NCI-H187 treated with DMSO at 0.1 percent for 48 hours (cell line): ENCODE measurements at places on chromosomes 12 and 14.

GRCh38 chr14:37150414-37150813, 22.0 kb downstream of the SLC25A21 start:
- DNase-seq = peak; percentile 46

- DNase-seq = no peak
Measured at GRCh38 chr12:124605883-124606774, 38.7 kb upstream of the NCOR2 start.

DNA sequence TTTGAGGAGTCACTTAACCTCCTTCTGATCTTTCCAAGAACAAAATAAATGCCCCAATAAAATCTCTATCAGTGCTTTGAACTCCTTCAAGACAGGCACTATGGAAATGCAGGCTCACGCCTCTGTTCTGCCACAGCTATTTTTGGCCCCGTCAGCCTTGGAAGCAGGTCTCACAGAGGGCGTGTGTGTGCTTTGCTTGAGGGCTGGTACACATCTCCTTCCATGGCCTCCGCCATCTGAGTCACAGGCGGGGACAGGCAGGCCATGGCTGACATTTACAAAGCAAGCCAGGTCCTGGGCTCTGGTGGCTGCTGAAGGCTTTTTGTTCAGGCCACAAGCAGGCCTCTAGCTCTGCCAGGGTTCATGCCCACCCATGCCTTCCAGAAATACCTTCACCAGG, 16.0 kb downstream of the PRIMA1 start:
- no peak for DNase-seq

DNA sequence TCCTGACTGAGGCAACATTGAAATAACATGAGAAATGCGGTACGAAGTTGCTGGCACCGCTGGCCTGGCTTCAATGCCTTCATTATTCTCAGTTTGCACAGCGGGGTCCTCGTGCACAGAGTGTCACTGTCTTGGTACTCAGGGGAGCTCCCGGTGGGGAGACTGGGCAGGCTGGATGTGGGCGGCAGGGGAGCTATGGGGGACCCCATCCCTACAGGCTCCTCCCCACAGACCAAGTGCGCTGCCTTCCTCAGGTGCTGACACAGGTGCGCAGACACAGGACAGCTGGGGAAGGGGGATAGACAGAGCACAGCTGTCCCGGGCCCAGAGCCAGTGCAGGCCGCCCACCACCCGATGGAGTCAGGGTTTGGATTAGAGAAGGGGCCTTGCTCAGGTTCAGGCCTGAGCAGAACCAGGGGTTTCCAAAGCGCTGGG, 270.1 kb downstream of the ADGRD1 start:
- no peak for DNase-seq

DNA sequence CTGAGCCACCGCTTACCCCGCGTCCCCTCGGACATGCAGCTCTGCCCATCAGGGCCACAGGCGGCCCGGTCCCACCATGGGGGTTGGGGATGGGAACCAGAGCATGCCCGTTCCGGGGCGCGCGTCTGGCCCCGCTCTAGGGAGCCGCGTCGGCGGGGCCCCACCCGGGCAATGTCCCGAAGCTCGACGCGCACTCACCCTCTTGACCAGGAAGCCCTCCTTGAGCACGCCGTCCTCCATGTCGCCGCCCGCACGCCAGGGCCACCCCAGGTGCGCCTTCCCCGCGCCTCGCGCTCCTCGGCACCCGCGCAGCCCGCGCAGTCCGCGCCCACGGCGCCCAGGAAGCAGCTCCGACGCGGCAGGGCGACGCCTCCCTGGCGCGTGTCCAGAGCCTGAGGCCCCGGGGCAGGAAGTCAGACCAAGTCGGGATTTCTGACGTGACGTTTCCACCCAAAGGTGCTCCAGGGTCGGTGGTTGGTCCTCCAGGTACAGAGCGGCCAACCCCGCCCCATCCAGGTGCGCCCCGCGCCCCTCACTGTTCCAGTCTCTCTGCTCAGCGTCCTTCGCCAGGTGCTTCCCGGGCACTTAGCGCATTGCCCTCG, at the start of gene PLEK2:
Gene PLEK2 (minus strand): TSS at position 346 of the 602 bp plus-strand sequence. CDS start 106 bp downstream, at position 240.
- DNase-seq = no peak

- no peak for DNase-seq
Measured at GRCh38 chr14:101564819-101565698, 3.8 kb downstream of the DIO3 start.

GRCh38 chr12:42571327-42572009, 18.1 kb downstream of the PRICKLE1 start:
- no peak for DNase-seq

DNA sequence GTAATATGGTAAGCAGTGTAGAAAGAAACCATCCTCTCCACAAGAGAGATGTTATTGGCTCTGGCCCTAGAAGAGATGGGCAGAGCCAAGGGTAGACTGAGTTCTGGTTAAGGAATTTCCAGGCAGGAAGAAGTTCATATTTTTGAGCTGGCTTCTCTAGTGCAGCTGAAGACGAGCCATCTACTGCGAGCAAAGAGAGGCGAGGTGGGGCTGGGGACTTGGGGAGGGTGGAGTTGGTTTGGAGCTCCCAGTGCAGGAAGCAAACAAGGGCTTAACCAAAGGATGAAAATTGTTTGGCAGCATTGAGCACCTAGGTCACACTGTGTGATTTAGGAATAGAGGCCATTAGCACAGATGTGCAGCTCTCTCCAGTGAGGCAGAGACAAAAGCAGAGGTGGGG, 239.6 kb downstream of the ZFP36L1 start:
- DNase-seq = no peak

DNA sequence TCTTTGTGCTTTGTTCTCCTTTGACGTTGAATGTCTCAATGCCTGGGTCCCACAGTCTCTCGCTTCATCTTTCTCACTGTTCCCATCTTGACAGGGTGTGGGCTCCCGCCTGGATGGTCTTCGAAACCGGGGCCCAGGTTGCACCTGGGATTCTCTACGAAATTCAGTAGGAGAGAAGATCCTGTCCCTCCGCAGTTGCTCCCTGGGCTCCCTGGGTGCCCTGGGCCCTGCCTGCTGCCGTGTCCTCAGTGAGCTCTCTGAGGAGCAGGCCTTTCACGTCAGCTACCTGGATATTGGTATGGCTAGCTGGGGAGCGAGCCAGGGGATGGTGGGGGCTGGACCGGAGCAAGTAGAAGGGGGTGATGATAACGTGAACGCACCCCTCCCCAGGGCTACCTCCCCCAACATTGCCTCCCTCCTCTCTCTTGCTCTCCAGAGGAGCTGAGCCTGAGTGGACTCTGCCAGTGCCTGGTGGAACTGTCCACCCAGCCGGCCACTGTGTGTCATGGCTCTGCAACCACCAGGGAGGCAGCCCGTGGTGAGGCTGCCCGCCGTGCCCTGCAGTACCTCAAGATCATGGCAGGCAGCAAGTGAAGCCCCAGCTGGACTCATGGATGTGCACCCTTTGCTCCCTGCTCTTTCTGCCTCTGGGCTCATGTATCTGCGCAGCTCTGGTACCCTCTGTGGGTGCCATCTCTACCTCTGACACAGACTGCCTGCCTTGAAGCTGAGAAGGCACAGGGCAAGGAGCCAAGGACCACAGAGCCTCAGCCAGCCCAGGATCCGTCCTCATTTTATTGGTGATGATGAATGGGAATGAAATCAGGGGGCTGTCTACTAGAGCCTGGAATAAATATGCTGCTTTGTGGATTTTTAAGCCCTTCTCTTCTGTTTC, 1.5 kb downstream of the NPFF start:
- no peak for DNase-seq

- no peak for DNase-seq
Measured at GRCh38 chr12:124170760-124171159, 124.1 kb upstream of the RFLNA start.

DNA sequence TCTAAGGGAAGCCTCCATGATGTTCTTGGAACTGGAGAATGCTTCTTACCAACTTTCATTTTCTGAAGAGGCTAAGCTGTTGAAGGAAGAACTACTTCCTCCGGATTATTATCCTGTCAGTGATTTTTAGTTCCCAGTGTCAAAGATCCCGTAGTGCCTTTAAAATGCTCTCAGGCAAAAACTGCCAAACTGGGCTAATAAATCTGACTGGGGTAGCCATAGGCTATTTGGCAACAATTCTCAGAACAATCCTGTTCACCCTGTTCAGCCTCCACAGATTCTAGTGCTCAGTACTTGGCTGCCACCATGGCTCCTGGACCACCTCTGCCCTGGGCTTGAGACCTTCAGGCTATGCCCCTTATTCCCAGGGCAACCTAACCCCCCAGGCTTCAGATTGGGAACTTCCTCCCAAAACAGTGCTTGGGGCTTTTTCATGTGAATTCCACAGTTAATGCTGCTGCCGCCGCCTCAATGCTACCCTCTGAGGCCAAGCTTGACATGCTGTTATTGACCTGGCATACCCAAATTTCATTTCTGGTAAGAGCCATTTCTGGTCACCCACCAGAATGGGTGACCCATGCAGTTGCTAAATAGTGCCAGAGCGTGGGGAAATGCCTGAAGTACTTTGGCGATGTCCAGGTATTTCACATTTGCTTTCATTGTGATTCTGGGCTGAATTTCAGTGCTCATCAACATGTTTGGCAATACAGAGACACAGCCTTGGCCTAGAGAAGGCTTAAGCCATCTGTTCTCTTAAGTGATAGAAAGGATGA, 110.0 kb upstream of the ARHGAP5 start:
- no peak for DNase-seq

DNA sequence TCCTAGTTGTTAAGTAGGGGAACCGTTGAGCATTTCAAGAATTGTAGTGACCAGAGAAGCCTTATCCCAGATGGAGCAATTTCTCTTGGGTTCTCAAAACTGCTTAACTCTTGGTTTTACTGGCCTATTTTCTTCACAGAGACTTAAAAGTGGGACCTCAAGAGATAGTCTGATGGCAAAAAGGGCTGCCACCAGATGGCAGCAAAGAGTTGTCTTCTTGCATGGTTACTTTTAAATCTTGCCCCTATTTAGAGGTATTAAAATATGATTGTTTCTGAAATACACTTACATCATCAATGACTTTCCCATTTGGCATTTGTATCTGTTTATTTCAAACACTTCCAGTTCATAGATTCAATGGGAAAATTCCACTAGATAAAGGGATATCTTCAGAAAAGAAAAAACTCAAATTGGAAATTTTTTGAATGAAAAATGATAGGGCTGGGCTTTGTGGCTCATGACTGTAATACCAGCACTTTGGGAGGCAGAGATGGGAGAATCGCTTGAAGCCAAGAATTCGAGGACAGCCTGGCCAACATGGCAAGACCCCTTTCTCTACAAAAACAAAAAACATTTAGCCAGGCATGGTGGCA, 69.9 kb upstream of the CNTN1 start:
- DNase-seq = peak; percentile 10

DNA sequence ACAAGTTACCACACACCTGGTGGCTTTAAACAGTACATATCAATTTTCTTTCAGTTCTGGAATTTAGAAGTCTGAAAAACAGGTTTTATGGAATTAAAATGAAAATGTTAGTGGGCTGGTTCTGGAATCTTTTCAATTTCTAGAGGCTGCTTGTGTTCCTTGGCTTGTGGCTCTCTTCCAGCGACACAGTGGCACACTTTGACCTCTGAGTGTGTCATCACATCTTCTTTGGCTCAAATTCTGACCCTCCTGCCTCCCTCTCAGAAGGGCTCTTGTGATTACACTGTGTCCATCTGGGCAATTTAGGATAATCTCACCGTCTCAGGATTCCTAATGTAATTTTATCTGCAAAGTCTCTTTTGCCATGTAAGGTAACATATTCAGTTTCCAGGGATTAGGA, 170.0 kb downstream of the PLCZ1 start:
- DNase-seq = no peak

DNA sequence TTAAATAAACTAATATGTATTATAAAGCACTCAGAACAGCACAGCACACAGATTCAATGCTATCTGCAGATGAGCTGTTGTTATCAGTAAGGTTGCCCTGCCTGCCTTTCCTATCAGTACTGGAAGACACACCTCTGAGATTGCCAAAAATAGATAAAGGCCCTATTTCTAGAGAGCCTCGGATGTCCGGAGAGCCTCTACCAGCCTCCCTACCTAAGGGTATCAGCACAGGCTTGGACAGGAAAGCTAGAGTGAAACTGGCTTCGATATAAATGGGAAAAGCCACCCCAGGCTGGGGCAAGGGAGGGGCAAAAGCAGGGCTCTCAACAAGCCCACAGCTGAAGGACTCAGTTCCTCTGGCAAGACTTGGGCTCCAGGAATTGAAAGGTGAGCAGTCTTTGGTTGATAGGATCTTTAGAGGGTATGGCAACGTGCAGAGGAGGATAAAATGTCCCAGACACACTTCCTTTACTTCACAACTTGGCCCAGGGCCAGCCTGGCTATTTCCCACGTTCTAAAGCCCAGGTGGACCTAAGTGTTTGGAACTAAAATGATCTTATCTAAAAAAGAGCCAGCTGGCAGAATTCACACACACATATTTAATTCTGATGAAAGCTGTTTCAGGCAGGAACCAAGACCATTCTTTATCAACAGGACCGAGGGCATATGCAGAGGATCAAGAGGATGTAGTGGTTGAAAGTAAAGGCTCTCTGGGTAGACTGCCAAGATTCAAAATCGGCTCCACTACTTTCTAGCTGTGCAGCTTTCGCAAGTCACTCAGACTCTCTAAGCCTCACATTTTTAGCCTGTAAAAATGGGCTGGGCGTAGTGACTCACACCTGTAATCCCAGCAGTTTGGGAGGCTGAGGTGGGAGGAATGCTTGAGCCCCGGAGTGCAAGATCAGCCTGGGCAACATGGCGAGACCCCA, 37.8 kb upstream of the ITPR2 start:
- peak; percentile 83 for DNase-seq

GRCh38 chr14:89379891-89380820, 36.9 kb downstream of the FOXN3 start:
- no peak for DNase-seq

GRCh38 chr14:102075155-102075554, 11.7 kb downstream of the HSP90AA1 start:
- no peak for DNase-seq

DNA sequence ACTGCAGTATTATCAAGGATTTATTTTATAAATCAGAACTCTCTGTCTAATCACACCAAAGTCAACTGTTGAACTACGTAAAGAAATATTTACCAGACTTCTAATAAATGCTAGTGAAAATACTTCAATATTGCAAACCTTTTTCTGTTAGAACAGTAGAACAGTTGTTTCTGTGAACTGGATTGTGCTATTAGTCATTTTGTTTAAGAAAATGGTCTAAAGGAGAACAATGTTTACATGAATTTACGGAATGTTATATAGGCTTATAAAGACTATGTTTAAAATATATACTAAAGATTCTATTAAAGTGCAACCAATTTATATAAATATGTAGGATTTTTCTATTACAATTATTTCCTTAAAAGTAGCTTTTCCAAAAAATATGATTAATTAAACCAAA, 471.4 kb downstream of the FSCB start:
- no peak for DNase-seq

DNA sequence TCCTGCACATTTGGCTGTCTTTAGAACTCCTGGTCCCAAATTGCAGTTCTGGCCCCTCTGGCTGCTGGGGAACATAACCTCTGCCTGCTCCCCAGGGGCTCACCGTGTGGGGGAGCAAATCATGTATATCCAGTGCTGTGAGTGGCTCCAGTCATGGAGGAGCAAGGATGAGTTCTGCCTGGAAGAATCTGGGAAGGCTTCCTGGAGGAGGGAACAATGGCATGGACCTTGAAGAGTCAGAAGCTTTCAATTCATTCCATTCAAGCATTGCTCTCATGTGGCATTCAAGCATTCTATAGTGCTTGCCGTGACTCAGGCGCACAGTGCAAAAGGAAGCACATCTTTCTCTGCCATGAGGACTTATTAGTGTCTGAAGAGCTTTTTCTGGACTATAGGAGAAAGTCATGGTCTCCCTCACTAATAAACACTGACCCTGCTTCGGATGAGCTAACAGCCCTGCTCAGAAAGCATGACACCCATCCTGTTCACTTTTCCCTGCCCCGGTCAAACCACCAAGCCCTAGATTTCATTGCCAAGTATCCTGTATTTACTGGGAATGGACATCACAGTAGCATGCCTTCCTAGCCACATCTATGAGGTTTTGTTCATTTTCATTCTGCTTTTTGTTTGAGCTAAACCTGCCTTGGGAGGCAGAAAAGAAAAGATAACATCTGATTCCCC, 3.5 kb downstream of the IFI27 start:
- DNase-seq = no peak
